Activated CD8-positive, alpha-beta memory T cell treated with anti-CD3 and anti-CD28 coated beads, Interleukin-2, amount 50 U/mL, for 4 hours (primary cell): ENCODE measurements at places on chromosomes 5 and 9.

DNA sequence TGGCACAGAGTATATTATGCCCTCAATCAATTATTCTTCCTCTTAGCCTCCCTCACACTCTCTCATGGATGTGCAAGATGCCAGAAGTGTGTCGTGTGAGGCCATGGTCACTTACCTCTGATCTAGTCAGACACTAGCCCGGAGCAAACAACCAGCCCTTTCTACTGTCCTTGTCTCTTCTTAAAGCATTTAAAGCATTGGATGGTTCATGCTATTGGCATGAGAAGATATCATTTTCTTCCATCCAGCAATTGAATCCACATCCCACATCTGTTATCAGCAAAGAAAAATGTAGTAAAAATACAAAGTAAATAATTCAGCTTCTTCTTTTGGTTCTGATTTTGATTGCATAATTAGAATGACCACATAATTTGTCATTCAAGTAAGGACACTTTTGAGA is 267.2 kb upstream of the ACO1 start:
- no peak for DNase-seq

DNA sequence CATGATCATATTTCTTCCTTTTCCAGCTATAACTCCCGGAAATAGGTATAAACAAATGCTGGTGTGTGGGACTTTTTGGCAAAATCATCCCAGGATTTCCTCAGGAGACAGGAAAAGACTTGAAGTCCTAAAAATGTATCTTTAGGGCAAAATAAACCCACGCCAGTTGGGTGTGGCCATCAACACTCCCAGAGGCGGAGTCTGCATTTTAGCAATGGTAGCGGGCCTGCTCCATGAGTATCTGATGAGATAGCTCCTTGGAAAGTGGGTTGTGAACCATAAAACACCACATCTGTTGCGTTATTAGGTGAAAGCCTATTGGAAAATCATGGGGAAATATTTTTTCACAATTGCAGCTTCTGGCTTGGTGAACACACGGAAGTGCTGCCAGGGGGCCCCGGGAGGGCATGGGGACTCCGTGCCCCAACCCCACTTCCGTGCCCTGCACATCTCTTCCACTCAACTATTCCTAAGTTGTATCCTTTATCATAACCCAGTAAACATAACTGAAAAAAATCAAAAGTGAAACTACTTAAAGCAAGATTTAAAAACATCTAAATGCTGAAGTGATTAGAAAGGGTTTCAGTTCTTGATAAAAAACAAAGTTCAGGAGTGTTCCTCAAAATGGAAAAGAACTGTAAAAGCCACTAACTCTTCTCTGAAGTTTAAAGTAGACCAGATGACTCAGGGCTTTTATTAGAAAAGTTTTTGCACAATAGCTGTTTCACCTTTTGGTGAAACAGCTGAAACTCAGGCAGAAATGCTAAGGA is 111.2 kb downstream of the LRRC70 start:
- no peak for DNase-seq

DNA sequence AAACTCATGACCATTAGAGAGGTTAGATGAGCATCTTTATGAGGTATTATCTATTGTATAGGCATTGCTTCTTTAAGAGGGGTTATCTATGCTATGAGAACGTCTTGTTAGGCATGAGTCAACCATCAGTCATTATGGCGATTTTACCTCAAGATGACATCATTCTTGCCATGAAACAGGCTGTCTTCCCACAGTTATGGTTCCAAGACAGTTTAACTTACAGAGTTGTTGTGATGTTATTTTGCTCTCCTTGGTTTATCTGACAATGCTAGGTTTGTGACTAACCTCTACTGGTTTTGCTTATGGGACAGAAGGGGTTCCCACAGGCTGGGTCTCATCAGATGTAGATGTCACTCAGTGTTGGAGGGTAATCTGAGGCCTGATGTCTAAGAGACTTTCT is 1864.7 kb upstream of the ACO1 start:
- no peak for DNase-seq

DNA sequence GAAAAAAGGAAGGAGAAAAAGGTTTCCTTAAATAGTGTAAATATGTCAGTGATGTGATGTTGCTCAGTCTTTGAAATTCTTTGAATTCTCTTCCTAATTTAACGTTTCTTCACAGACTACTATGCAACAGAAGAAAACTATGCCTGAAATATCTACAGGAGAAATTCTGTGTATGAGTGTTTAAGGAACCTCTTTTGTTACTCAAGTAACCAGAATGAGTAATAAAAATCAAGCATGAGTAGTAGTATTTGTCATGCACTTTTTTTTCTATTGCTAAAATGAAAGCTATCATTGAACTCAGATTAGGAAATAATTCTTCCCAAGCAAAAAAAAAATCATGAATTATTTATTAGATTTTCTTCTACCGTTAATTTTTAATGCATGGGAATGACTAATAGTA is 20.3 kb upstream of the THG1L start:
- no peak for DNase-seq

DNA sequence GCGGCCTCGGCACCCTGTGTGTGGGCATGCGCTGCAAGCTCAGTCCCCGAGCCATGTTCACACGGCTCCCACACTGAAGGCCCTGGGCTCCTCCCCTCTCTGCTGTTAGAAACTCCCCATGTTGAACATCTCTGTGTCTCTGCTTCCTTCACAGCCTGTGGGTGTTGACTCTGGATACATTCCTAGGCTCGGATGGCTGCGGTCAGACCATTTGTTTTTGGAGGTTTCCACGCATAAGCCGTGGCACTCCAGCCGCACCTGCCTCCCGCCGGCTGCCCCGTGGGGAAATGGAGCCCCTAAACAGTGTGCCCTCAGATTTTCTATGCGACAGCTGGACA is 31.2 kb upstream of the LRRC14B start:
- no peak for DNase-seq

DNA sequence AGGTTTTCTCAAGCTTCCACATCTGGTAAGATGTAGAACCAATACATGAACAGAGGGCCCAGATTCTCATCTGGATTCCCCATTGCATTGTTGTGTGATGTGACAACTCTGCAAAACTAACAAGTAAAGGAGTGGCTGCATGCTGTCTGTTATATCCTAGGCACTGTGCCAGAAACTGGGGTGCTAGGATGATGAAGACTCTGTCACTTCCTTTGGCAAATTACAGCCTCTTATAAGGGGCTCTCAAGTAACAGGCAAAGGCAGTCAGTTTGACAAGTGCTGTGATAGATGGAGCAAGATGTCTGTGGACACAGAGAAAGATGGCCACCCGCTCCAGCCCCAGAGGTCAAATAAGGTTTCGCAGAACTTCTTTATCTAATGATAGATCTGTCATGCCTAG is 115.7 kb downstream of the PAPPA start:
- DNase-seq: no peak

DNA sequence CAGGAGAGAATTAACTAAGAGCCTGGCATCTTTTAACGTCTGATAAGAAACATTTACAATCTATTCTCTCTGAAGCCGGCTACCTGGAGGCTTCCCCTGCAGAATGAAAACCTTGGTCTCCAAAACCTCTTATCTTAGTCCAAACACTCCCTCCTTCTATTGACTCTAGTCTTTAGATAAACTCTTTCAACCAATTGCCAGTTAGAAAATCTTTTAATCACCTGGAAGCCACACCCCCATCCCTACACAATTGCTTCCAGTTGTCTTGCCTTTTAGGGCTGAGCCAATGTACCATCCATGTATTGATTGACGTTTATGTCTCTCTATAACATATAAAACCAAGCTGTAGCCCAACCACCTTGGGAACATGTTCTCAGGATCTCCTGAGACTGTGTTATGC is 1343.1 kb upstream of the C9orf72 start:
- DNase-seq: no peak

DNA sequence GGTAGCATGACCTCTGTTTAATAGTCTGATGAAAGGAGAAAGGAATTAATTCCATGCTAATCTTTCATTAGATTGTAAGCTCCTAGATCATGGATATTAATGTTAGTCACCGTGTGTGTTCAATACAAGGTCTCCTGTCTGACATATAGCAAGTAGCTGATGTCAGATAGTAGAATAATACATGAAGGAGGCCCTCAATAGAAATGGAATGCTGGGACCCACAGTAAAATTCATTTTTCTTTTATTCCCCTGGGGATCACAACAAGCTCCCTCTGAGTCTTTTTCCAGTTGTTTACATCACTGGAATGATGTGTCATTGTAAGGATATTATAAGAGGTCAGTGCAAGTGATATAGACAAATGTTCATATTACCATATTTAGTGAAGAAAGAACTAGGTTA is 240.3 kb upstream of the TRPC7 start:
- DNase-seq: no peak

GRCh38 chr9:118128313-118128712 is 424.1 kb downstream of the TLR4 start:
- DNase-seq: no peak
